Stimulated activated CD8-positive, alpha-beta memory T cell treated with anti-CD3 and anti-CD28 coated beads, Interleukin-4, amount 100 ng/mL, for 4 hours (primary cell): ENCODE measurements at places on chromosomes 2 and 18.

- no peak for DNase-seq
These were observed 20.4 kb upstream of the FEZ2 start for GRCh38 chr2:36618381-36618780.

GRCh38 chr18:36411745-36412168, 114.2 kb downstream of the FHOD3 start:
- no peak for DNase-seq

GRCh38 chr2:29844713-29845326, 76.6 kb downstream of the ALK start:
- no peak for DNase-seq

- DNase-seq: no peak
These were observed 357.9 kb downstream of the PLCL1 start for GRCh38 chr2:198162276-198162675.
